ENCODE measurements at places on chromosomes 11 and 22.

DNA sequence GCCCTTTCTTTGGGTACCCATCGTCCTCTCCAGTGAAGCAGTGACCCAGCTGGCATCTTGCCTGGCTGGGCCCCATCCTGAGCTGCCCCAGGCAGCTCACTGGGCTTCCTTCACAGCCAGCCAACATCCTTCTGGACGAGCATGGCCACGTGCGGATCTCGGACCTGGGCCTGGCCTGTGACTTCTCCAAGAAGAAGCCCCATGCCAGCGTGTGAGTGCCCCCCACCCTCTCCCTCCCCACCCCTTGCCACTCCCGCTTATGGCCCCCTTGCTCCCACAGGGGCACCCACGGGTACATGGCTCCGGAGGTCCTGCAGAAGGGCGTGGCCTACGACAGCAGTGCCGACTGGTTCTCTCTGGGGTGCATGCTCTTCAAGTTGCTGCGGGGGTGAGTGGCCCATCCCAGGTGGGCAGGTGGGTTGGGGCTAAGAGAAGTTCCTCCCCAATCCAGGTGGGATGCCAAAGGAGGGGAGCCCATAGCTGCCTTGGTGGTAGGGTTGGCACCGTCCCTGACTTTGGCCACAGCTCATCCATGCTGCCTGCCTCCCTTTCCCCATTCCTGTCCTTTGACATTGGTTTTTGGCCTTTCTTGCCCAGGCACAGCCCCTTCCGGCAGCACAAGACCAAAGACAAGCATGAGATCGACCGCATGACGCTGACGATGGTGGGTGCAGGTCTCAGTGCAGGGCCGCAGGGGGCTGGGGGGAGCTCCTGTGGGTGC is 6.8 kb upstream of the ANKRD13D start:
- no peak for DNase-seq

DNA sequence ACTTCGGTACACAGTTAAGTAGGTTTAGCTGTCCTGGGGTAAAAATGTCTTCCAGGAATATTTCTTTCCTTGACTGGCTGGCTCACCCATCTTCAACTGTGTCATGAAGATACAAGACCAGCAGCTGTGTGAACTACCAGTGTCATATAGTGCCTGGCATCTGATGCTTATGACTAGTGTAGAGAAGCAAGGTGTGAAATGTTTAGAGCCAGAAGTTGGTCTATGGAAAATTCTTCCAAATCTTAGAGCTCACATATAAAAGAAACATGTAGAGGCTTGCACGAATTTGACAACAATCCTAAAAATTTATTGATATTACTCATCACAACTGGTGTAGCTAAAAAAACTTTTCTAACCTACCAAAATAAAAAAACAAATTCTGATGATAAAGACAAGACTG is 54.4 kb downstream of the ARL14EP start:
- no peak for DNase-seq

GRCh38 chr11:121611242-121611641 is 158.5 kb upstream of the SORL1-AS1 start:
- no peak for DNase-seq

DNA sequence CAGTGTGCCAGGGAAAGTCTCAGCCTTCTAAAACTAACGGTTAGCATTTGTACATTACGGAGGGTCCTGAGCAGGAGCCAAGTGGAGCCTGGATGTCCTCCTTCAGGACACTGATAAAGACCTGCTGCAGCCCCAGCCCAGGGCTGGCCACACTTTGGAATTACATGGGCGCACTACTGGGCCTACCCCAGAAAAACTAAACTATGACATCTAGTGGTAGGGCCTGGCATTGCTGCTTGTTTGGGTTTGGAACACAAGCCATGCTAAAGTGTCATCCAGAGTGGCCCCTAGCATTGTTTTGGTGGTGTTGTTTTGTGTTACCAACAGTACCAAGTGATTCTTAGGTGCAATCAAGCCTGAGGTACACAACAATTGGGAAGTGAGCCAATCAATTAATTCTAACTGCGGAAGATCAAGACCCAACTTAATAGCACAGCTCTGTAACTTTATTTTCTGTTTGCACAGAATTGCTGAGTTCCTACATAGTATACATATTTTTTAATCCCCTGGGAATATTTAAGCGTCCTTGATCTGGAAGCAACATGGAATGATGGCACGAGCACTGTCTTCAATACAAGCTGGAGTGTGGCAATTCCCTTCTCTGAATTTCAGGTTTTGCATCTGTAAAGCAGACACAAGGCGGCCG is 340.7 kb downstream of the LARGE1 start:
- no peak for DNase-seq

DNA sequence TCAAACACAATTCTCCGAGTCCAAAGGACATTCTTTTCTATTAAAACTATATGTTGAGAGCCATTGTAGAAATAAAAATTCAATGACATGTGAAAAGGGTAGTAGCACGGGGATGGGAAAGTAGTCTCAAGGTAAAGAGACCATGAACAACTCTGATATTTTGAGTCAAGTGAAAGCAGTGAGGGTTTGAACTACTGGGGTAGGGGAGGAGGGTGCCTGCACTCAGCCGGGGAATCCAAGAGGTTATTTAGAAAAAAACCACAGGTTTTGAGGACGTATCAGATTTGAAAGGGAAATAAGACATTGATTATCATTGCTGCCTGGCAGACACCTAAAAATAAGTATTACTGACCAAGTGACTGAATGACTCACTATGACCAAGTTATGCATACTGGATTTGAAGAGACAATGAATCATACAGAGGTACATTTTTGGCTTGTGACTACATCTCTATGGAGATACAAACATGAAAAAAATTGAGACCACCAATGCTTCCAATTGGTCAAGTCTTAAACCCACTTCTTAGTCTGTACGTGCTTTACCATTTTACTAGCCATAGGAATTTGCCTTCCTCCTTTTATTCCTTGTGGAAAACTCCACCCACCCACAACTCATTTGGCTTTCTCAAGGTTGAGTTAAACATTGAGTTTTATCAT is 2.2 kb upstream of the OR52H1 start:
- no peak for DNase-seq

DNA sequence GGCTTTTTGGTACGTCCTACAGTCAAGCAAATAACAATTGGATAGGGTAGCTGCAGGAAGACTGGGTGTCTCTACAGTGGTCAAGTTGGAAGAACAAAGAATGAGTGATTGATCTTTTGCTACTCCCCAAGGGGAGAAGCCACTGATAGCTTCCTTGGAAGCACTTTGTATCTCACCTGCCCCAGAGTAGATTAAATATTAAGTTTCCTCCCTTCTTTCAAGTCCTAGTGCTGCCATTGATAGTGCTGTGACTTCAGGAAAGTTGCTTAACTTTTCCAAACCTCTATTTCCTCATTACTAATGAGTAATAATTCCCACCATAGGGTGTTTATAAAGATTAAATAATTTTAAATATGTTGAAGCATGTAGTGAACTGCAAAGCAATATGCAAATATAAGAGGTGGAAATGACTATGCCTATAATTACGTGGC is 35.6 kb upstream of the EHF start:
- DNase-seq = no peak

DNA sequence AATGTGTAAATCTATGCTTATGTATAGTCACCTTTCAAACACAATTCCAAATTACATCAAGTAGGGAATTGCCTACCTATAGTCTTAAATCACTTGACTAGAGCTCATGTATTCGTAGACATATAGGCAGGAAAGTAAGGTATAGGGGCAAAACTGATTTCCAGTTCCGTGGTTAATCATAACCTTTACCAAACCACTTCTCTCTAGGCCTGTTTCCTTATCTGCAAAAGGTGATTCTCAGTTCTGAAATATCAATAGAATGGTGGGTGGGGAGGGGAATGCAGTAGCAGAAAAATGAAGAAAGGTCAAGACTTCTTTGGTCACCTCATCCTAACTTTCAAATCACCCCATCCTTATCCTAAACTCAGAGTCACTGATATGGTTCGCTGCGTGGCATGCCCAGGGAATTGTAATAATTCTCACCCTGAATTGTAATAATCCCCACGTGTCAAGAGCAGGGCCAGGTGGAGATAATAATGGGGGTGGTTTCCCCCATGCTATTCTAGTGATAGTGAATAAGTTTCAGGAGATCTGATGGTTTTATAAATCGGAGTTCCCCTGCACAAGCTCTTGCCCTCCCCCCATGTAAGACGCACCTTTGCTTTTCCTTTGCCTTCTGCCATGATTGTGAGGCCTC is 1.9 kb upstream of the ANO5 start:
- no peak for DNase-seq

DNA sequence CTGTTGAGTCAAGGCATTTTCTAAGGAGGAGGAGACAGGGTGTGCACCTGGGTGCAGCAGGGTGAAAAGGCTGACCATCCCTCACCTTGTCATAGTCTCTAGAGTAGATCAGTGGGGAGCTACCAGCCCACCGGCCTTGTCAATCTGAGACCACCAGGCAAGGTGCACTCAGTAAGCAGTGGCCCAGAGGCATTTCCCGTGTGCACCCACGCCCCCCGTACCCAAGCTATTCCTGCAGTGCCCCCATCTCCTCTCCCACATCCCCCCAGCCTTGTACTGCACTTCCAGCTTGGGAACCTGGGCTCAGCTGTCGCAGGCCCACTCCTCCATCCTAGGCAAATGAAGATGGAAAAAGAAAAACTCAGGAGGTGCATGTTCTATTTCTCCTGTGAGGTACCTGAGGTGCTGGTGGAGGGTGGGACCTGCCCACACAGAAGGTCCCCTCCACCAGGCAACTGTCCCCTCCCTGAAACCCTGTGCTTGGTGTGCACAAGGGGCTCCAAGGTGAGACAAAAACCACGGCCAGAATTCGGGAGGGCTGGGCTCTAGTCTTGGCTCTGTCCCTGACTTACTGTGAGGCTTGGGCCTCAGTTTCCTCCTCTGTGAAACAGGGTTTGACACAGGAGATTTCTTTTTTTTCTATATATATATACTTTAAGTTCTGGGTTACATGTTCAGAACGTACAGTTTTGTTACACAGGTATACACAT is 8.4 kb downstream of the P2RY2 start:
- DNase-seq = no peak

- DNase-seq = peak; percentile 16
These were observed 27.8 kb downstream of the CEP295 start for GRCh38 chr11:93689240-93689639.

DNA sequence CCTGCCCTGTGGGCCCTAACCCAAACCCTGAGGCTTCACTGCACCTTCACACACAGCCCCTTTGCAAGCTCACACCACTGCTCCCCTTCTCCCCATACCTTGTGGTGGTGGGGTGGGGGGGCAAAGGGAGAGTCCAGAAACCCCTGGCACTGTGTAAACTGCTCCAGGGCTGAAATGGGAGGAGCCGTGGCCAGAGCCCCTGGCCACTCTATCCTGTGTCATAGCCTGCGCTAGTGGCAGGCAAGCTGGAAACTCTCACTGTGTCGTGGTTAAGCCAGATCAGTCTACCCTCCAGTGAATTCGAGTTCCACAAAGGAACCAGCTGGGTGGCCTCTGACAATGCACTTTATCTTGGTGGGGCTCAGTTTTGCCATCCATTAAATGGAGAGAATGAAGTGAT is 8.4 kb upstream of the SYT13 start:
- DNase-seq = no peak

- DNase-seq = no peak
These were observed 81.1 kb downstream of the LARGE2 start for GRCh38 chr11:46003572-46003971.

DNA sequence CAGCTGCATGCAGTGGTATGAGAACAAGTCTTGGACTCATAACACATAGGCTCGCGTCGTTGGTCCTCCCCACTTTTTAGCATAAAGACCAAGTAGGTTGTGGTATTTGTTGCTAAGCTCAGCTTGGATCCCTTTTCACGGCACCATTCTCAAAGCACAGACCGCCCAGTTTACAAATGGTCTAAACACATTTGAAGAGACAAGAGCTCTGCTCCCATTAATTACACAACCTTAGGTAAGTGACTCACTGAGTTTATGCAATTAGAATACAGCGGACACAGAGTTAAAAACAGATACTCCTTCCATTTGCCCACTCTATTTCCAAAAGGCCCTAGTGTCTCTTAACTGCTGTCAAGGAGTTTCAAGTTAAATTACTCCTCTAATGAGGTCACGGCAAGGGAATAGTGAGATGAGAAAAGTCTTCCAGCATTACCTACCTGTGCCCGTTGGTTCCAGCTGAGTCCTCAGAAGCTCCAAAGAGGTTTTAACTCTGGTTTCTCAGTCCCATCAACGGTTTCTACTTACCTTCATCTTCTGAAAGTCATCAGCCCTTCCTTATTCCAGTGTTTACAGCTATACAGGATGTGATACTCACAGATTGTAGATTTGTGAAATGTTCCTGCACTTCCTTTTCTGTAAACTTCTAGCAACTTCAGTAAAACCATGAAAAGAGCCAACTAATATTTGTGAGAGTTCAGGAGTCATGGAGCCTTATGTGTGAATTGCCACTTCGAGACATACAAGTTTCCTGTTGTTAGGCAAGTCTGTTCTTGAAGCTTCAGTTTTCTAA is at the start of gene MS4A6A:
MS4A6A (minus strand) TSS at position 543 of the 790 bp plus-strand sequence. CDS start 1,356 bp downstream, outside the sequence.
- DNase-seq = no peak

GRCh38 chr11:61541598-61541997 is 33.0 kb downstream of the LRRC10B start:
- no peak for DNase-seq

- DNase-seq = no peak
These were observed 27.3 kb upstream of the ZNRF3 start for GRCh38 chr22:28856095-28856455.

DNA sequence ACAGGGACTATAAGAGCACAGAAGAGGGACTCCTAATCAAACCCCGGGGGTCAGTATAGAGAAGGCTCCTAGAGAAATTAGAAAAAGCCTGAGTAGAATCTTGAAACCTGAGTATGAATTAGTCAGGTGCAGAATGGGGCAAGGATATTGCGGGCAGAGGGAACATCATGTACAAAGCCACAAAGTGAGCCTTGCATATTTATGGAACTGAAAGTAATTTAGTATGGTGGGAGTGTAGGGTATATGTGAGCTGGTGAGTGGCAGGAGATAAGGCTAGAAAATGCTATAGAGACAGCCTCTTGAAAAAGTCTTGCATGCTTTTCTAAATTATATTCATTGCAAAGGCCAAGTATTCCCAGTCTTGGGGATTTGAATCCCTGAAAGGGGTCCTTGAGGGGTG is 93.7 kb downstream of the STIM1 start:
- no peak for DNase-seq

DNA sequence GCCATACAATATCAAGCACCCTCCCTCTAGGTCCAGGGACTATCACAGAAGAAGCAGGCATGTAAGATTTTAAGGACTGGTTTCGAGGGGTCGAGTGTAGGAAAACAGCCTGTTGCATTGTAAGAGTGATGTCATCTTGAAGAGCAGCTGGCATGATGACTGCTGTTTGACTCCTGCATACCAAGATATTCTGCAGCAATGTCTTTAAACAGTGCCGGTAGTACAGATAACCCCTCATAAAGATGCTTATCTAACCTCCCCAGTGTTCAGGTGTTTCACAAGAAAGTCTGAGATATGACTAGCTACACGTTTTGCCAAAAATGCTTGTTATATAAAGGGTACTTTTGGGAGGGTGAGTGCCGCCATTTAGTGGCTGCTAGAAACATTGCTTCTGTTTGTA is 12.0 kb downstream of the FAM111A start:
- DNase-seq = no peak

- DNase-seq = no peak
These were observed 496.4 kb downstream of the NTM start for GRCh38 chr11:131866535-131867400.

GRCh38 chr22:23452231-23453010 is 127.7 kb downstream of the IGLL1 start:
- DNase-seq = no peak

Data from stimulated activated CD8-positive, alpha-beta memory T cell treated with anti-CD3 and anti-CD28 coated beads, Interleukin-7, amount 100 ng/mL, for 48 hours (primary cell).